Choroid plexus epithelial cell (primary cell): ENCODE measurements at places on chromosomes 6 and 20.

- DNase-seq = no peak
These were observed 26.0 kb upstream of the KIF3B start for GRCh38 chr20:32251470-32251869.

DNA sequence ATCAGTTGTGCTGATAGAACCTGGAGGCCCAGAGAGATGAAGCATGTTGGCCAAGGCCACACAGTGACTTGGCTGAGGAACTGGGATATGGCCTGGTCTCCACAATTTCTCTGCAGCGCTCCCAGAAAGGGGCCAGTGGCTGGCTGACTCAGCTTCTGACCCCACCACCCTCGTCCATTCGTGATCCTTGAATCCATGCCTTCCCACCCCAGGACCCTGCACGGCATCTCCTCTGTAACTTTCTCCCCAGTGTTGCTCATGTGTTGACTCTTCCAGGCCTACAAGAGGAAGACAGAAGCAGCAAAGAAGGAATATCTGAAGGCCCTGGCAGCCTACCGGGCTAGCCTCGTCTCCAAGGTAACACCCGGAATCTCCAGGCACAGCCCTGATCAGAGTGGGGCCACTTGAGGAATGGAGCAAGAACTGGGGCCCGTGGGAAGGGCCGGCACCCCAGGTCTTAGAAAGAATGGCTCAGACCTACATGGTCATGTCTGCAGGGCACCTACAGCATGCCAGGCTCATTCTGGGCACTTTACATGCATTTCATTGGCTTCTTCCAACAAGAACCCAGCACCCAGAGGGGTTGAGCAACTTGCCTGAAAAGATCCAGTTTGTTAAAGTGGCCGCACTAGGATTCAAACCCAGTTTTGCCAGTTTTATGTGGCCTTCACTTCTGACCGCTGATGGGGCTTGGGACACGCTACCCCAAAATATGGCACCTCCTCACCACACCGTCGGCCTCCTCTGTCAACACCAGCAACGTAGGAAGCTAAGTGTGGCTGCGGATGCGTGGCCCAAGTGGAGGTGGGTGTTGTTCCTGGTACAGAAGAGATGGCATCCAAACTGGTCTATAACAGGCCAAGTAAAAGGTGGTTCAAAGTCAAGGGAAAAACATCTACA lies 122.2 kb downstream of the JPH2 start:
- no peak for DNase-seq

GRCh38 chr20:10488534-10488933 lies 53.4 kb downstream of the SLX4IP start:
- DNase-seq = no peak

GRCh38 chr6:145278163-145278807 lies 457.0 kb downstream of the EPM2A start:
- DNase-seq = peak; percentile 4

DNA sequence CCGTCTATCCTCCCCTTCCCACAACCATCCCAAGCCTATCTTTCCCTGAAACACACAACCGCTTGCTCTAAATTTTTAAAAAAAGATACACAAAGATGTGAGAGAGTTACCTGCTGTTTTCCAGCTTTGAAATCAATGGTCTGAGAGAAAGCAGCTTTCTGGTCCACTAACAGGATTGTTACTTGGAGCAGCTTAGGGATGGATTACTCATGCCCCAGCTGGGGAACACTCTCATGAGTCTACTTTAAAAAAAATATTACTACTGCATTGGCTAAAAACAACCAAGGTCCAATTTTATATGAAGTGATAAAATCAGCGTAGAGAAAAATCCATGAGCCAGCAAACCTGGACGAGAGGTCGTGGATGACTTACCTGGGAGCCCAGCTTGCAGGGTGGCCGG lies 29.6 kb upstream of the FOXC1 start:
- DNase-seq = peak; percentile 19

- DNase-seq = no peak
These were observed 41.9 kb downstream of the ELOVL5 start for GRCh38 chr6:53306819-53307347.

DNA sequence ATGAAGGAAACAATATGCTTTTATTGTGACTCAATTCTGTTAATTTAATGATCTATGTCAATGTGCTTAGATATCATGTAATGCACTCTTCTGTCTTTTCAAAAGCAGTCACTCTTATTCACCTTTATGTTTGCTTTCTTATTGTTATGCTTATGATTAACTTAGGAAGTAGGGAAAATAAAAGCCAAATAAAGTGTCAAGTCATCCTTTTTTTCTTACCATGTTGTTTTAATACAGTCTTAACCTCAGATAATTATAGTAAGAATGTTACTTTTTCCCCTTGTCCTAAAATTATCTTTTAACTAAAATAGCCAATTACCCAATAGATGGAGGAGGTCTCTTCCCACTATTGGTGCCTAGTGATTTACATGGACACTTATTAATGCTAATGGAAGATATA lies 72.6 kb downstream of the TFAP2B start:
- no peak for DNase-seq

DNA sequence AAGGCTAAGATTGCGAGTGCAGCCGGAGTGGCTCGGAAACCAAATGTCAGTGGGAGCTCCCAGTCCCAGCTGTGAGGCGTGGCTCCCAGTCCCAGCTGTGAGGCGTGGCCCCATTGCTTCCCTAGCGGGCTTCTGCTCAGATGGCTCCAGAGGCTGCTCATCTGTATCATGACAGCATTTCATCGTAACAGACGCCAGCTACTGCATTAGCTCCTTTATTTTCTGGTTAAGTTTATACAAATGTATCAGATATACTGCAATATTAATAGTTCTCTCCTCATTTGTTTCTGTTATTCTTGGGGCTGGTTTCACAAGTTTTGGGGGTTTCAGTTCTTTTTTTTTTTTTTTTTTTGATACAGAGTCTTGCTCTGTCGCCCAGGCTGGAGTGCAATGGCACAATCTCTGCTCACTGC lies 34.7 kb upstream of the TBXT start:
- no peak for DNase-seq
